ENCODE measurements at places on chromosomes 2 and 18. TPM values are rescaled to one million over a fixed set of nuclear protein-coding genes. Genes with fewer than 3 reads are reported as not detected.

MBOAT2 gene
- polyA plus RNA-seq, result 10.5 TPM

GPR55 gene
- 0.18 TPM for polyA plus RNA-seq

CXCR1 gene
- 49.0 TPM for polyA plus RNA-seq

ZNF638 gene
- 45.1 TPM for polyA plus RNA-seq

C2orf81 gene
- 7.3 TPM for polyA plus RNA-seq

IL36B gene
- not detected for polyA plus RNA-seq

CPLX4 gene
- polyA plus RNA-seq, result 0.01 TPM

MBP gene
- polyA plus RNA-seq, result 15.6 TPM

ANKRD53 gene
- polyA plus RNA-seq, result 0.63 TPM

IL1R2 gene
- polyA plus RNA-seq, result 902 TPM

All from lung (tissue), 17 donors.